ENCODE measurements at places on chromosomes 6 and 20.

GRCh38 chr6:36893976-36894932 lies 8.5 kb downstream of the C6orf89 start:
- no peak for DNase-seq

- no peak for DNase-seq
These were observed 99.1 kb downstream of the ADGB start for GRCh38 chr6:146697921-146698320.

GRCh38 chr6:1124885-1125284 lies 187.0 kb upstream of the FOXQ1 start:
- DNase-seq: no peak

- DNase-seq: no peak
These were observed 52.5 kb downstream of the ERMARD start for GRCh38 chr6:169803816-169804340.

- peak; percentile 21 for DNase-seq
These were observed 19.4 kb upstream of the SIRPA start for GRCh38 chr20:1875762-1876161.

DNA sequence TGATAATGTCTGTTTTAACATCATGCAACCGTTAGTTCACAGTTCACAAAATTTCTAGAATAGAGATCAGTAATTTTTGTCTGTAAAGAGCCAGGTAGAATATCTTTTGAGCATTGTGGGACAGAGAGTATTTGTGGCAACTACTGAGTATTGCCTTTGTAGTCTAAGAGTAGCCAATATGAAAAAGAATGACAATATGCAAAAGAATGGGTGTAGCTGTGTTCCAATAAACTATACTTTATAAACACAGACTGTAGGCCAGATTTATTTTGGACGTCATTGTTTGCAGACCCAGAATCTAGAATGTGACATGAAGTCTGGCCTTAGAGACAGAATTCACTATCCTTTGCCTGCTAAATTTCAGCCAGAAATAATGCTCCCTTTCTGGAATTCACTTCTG lies 694.1 kb upstream of the MMS22L start:
- no peak for DNase-seq

DNA sequence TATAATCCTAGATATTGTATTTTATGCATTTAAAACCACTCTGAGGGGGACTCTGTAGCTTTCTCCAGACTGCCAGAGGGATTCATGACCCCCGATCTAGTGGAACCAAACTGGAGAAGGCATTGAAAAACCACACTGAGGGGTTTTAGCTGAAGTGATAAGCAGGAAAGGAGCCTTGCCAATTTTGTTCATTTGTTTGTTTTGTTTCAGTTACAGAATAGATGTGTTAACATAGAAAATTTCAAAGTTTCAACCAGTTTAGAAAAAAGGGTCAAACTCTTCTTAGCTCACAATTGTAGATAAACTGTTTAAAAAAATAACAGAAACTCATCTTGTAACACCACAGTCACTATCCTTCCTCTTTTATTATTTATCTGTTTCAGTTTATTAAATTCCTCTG lies 19.8 kb downstream of the TAB2 start:
- no peak for DNase-seq

DNA sequence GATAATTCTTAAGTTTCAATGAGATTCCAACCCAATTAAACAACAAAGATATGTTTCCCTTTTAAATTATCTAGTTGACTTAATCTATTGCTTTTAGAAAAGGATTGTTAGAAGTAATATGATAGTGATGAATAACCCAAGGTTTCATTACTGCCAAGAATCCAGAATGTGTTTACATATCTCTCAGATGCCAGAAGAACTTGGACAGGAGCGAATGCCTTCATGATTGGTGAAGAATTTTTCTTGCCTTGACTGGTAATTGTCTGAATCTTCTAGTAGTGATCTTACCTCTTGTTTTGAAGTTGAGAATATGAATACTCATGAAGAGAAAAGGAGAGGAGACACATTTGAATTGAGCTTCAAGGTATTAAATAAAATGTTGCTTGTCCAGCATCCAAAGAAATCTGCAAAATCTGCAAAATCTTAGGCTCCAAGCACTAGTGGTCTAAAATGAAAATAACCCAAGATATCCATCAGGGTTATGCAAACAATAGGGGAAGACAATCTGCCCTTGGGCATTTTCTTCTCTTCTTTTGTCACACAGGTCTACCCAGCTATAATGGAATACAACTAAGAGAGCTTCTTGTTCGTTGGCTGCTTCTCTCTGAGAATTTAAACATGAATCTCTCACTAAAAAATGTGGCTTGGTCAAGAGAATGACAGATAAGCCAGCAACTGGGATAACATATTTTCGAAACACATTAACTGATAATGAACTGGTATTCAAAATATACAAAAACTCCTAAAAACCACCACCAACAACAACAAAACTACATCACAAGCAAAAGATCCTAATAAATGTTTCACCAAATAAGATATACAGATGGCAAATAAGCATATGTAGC lies 928.9 kb downstream of the EYS start:
- DNase-seq: no peak

DNA sequence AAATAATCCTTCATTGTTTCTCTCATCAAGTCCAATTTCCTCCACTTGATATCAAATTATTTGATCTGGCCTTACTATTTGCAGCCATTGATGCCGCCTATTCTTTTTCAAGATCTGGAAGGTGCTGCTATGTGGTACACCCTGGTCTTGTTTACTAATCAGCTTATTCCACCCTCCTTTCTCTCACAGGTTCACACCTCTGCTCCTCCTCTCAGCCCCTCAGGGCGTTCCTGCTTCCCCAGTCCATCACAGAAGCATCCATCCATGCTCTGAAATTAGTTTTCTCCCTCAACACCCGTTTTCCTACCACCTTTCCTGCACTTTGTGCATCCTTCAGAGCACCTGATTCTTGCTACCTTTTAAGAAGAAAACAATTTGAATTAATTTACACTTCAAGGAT lies 183.6 kb downstream of the EPHA7 start:
- no peak for DNase-seq

GRCh38 chr6:134199848-134200606 lies 117.9 kb downstream of the SGK1 start:
- peak; percentile 34 for DNase-seq

GRCh38 chr20:11352041-11352440 lies 565.7 kb upstream of the BTBD3 start:
- DNase-seq: peak; percentile 93

- DNase-seq: no peak
These were observed 14.2 kb upstream of the FOXQ1 start for GRCh38 chr6:1297746-1298145.

- no peak for DNase-seq
These were observed 117.6 kb downstream of the HIVEP2 start for GRCh38 chr6:142827369-142827768.

GRCh38 chr20:52752023-52752422 lies 220.1 kb upstream of the TSHZ2 start:
- DNase-seq: no peak

GRCh38 chr6:161200610-161201370 lies 73.1 kb downstream of the AGPAT4 start:
- DNase-seq: no peak

DNA sequence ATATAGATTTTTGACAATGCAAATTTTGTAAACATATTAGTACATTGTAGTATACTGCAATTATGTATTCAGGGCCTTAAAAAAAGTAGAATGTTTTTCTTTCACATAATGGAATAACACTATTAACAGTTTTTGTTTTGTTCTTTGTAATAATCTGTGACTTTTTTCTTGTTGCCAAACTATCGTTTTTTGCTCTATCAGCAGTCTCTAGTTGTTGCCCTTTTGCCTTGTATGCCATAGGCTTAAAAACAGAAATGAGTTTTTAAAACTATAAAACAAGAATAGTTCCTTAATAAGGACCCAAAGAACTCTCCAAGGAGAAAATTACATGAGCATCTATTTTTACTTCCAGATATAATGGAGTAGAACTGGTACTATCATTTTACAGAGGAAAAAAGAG lies 29.5 kb downstream of the REPS1 start:
- DNase-seq: no peak

DNA sequence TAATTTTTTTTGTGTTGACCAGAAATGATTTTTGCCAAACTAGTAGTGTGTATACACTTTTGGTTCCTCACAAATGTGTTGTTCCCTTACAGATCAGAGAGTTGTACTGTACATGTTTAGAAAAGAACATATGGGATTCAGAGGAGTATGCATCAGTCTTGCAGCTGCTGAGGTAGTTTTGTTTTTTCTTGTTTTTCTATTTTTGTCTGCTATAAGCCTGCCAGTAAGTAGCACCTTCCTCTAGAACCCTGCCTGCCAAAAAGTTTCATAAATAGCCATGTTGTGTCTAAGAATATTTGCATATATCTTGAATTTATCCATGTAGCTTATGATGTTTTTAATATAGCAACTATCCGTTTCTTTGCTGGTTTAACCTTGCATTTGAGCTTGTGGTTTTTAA lies 46.4 kb downstream of the ORC3 start:
- no peak for DNase-seq

DNA sequence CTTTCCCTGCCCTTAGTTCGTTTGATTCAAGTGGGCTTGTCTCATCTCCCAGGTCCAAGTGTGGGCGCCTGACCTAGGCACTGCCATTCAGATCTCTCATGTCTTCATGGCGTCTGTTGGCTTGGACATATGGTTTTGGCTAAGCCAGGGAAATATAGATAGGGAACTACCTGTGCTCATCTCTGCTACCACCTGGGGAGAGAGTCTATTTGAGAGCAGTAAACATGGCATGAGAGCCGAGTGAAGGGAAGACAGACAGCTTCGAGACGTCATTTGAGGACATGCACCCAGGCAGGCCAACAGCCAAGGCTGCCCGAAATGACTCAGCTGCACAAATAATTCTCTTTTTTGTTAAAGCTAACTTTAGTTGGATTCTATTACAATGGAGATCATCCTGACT lies 370.7 kb upstream of the AGPAT4 start:
- no peak for DNase-seq

DNA sequence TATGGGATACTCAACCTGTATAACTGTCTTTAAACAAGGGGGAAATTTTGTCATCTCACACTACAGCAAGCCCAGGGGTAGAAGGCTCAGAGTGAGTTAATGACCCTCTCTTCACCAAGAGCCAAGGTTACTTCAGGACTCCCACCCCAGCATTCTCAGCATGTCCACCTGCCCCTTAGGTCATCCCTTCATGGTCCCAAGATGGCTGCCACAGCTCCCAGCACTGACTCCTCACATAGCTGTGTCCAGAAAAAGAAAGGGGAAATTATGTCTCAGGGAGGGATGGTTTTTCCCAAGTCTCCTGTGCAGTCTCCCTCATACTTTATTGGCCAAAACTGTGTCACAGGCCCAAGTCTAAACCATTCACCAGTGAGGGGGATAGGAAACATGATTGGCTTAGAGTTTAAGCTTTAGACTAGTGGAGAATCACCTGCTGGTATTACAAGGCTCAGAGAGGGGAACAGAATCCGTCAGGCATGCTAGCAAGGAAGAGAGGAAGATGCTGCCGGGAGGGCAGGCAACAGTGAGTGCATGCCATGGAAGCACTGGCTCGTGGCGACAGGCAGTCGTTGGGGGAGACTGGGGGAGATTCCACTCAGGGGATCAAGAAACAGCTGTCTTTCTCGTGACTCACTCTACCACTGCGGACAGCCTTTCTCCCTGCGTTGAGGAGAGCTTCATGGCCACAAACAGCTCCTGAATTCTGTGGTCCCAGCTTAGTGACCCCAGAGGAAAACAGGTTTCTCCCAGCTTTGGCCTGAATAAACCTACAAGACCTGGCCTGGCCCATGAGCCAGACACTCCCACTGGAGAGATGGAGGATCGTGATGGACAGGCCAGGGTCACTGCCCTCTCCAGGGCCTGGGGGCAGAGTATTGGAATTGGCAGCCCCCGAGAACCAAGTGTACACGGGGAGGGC lies 37.2 kb downstream of the HM13 start:
- DNase-seq: no peak

DNA sequence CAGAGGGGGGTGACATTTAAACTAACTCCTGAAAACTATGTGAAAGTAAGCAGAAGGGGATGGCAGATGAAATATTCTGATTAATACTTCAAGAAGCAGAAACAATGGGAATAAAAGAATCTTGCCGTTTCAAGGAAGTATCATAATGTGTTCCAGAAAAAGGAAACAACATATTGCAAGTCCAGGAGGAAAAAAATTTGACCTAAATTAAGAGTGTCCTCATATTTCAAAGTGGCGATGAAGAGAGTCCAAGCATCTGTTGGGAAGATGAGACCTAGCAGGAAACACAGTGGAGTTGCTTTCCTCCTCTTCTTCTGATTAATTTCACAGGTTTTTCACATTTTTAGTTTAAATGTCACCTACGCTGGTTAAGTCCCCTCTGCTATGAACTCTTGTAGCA lies 45.6 kb upstream of the TNFAIP3 start:
- no peak for DNase-seq

- no peak for DNase-seq
These were observed 430.3 kb downstream of the PLCB1 start for GRCh38 chr20:8562356-8562755.

DNA sequence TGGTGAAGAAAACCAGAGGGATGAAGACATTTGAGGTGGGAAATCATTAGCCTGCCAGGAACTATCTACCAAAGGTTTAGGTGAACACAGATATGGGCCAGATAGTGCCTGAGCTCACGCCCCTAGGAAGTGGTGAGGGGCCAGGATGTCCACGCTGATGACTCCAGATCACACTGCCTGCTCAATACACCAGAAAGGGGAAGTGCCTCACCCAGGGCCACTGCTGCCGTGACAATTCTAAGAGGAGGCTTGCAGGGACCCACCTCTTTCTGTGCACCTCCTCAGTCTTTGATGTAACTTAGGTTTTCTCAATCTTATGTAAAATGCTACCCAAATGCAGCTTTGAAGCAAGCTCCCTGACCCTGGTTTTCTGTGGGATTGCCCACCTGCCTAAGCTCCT lies 5.4 kb upstream of the RAB44 start:
- DNase-seq: no peak

- no peak for DNase-seq
These were observed 5.5 kb upstream of the POU5F1 start for GRCh38 chr6:31175971-31176370.

GRCh38 chr20:5570452-5570851 lies 179.7 kb upstream of the SHLD1 start:
- no peak for DNase-seq

- DNase-seq: no peak
These were observed 167.6 kb upstream of the CST7 start for GRCh38 chr20:24781418-24781980.

DNA sequence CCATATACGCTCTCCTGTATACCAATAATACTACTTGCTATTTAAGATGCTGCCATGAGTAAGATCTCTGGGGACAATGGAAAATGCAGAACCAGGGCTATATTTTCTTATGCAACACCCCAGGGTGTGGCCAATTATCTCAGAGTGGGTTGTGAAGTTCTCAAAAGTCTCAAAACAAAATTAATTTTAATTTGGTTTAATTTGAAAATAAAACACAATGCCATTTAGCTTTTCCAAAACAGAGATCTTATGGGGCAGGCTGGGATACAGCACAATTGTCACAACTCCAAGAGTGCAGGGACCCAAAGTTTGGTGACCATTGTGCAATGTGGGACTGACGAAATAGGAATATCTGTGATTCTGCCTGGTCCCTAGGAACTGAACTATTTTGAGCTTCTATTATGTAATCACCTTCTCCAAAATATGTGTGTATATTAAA lies 43.1 kb downstream of the MBOAT1 start:
- no peak for DNase-seq

All from NCI-H1105 treated with DMSO at 0.1 percent for 48 hours (cell line).